ENCODE measurements at places on chromosomes 3 and 15. TPM values are rescaled to one million over a fixed set of nuclear protein-coding genes. Genes with fewer than 3 reads are reported as not detected.

MYO5A gene
- 12.1 TPM for polyA plus RNA-seq

GRCh38 chr3:59542276-59542675 lies 492.5 kb upstream of the CFAP20DC start:
- H3K4me3 ChIP-seq = no peak overlapping the region
- no peak for DNase-seq
- H3K27me3 ChIP-seq = no peaks in the 10 kb centered on the region
- H3K27ac ChIP-seq = no peak overlapping the region
- H3K36me3 ChIP-seq = no peaks in the 10 kb centered on the region

FBXO40 gene
- polyA plus RNA-seq = not detected

- DNase-seq = no peak
- no peak overlapping the region for H3K4me3 ChIP-seq
- no peaks in the 10 kb centered on the region for H3K4me1 ChIP-seq
- no peaks in the 10 kb centered on the region for H3K27me3 ChIP-seq
- no peak overlapping the region for H3K27ac ChIP-seq
Measured at GRCh38 chr3:5572168-5572567, 384.7 kb downstream of the EDEM1 start.

TIMP4 gene
- polyA plus RNA-seq = 0.27 TPM
